ENCODE measurements at places on chromosomes 3 and 15.

- H3K4me3 ChIP-seq = no peak overlapping the region
- no peak for DNase-seq
- no peaks in the 10 kb centered on the region for H3K27me3 ChIP-seq
- H3K36me3 ChIP-seq = no peaks in the 10 kb centered on the region
- no peak overlapping the region for H3K27ac ChIP-seq
Observed at GRCh38 chr3:121126033-121126706, 218.2 kb downstream of the STXBP5L start.

DNA sequence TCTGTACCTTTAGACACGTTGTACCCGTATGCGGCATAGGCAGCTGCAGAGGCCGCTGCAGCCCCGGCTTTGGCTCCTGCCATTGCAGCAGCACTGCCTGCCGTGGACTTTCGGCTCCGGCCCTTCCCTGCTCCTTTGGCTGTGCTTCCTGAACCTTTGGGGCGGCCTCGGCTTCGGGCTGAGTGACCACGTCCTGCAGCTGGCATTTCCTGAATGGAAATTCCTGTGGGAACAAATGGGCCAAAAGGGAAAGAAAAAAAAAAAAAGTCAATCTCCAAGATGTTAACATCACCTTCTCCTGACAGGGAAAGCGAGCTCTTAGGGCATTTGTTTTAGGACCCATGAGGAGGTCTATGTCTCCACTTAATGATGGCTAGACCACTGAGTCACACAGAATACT lies 29.6 kb downstream of the CHAC1 start:
- peak; percentile 95 for DNase-seq
- H3K27me3 ChIP-seq = no peaks in the 10 kb centered on the region
- H3K27ac ChIP-seq = peak overlapping the region; percentile 96
- peaks cover 76% of the 10 kb centered on the region for H3K36me3 ChIP-seq
- H3K4me1 ChIP-seq = peaks cover 49% of the 10 kb centered on the region

GRCh38 chr3:178989821-178990220 lies 81.8 kb downstream of the ZMAT3 start:
- H3K27ac ChIP-seq = no peak overlapping the region
- H3K27me3 ChIP-seq = no peaks in the 10 kb centered on the region
- no peaks in the 10 kb centered on the region for H3K4me1 ChIP-seq
- no peak overlapping the region for H3K4me3 ChIP-seq

DNA sequence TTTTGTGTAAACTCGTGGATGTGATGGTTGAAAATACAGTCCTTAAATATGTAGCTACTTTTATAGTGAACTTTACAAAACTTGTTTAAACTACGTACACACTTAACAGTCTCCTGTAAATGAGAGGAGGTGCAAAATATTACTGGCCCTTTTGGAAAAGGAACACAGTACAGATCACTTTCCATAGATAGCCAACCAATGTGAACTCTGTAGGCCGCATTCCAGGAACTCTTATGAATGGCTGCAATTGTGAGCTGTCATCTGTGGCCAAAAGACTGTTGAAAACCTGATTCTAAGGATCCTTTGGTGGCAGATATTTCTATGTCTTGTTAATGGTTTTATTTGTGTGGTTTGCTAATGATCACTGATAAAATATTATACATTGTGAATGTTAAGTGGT lies 6.2 kb downstream of the TSC22D2 start:
- H3K27ac ChIP-seq = peak overlapping the region; percentile 73
- peak overlapping the region; percentile 98 for H3K4me3 ChIP-seq
- H3K27me3 ChIP-seq = no peaks in the 10 kb centered on the region
- H3K36me3 ChIP-seq = peaks cover 16% of the 10 kb centered on the region
- peak; percentile 61 for DNase-seq

GRCh38 chr15:43214169-43214568 lies 6.6 kb downstream of the EPB42 start:
- no peak for DNase-seq
- no peaks in the 10 kb centered on the region for H3K36me3 ChIP-seq
- H3K27ac ChIP-seq = no peak overlapping the region
- H3K4me1 ChIP-seq = no peaks in the 10 kb centered on the region
- no peak overlapping the region for H3K4me3 ChIP-seq

- no peak overlapping the region for H3K27ac ChIP-seq
- H3K4me3 ChIP-seq = no peak overlapping the region
- H3K36me3 ChIP-seq = no peaks in the 10 kb centered on the region
- no peaks in the 10 kb centered on the region for H3K4me1 ChIP-seq
- peak; percentile 94 for DNase-seq
Observed at GRCh38 chr15:101501703-101502373, 12.3 kb upstream of the PCSK6 start.

DNA sequence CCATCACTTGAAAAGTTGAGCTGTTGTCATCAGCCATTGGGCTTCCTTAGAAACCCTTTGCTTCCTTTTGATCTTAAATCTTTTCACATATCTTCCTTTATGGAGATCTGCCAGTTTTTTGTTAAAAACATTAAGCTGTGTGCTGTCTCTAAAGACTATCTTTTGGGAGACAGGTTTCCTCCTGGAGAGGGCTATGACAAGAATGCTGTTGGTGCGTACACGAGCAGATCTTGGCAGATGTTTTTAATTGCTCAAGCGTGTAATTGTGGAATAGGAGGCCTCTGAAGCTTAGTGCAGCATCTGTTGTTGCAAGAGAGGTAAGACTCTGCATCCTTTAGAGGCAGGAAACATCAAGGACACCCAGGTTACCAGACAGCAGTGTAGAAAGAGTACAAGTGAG lies 56.8 kb downstream of the PHLDB2 start:
- H3K27ac ChIP-seq = no peak overlapping the region
- H3K36me3 ChIP-seq = peaks cover 64% of the 10 kb centered on the region
- H3K4me3 ChIP-seq = no peak overlapping the region
- no peaks in the 10 kb centered on the region for H3K27me3 ChIP-seq

- no peak overlapping the region for H3K27ac ChIP-seq
- no peaks in the 10 kb centered on the region for H3K36me3 ChIP-seq
- H3K27me3 ChIP-seq = peaks cover 19% of the 10 kb centered on the region
Observed at GRCh38 chr15:58087871-58088270, 22.4 kb upstream of the ALDH1A2 start.

GRCh38 chr3:105529456-105529855 lies 162.7 kb downstream of the ALCAM start:
- H3K27me3 ChIP-seq = no peaks in the 10 kb centered on the region
- H3K36me3 ChIP-seq = peaks cover 25% of the 10 kb centered on the region
- peaks cover 21% of the 10 kb centered on the region for H3K4me1 ChIP-seq

DNA sequence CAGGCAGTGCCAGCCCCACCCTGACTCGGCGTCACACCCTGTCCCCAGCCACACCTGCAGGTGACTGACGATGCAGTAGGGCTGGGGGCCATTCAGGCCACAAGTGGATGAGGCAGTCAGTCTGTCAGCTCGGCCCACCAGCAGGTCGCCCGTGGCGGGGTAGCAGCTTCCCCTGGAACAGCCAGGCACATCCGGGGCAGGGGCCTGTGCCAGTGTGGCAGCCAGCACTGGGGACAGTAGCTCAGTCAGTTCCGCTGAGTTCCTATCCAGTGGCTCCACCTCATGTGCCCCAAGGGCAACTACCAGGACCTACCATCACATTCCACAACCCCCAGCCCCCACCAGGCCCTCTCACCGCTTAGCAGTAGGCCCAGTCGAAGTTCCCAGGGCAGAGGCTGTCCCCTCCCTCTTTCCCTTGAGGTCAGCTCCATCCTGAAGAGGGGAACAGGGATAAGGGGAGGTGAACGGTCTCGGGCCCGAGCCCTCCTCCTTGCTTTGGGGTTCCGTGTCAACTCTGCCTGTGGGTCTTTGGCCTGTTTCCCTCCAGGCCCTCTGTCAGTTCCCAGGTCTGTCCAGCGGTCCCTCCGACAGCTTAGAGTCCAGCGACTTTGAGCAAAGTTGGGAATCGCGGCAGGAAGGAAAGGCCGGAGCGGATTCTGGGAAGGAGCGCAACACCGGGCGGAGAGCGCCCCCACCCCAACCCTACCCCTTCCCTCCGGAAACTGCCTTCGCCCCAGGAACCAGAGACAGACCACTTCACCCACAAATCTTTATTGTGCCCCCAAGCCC lies at the start of gene LAMB2:
Gene LAMB2, minus strand, starts transcription at position 614 of the 789 bp plus-strand sequence. Its CDS starts 183 bp downstream, at position 431.
- peak within 1 kb of the TSS; percentile 99 for H3K4me3 ChIP-seq
- peaks cover 16% of the 10 kb centered on the region for H3K4me1 ChIP-seq
- no peaks in the 10 kb centered on the region for H3K27me3 ChIP-seq
- DNase-seq = peak; percentile 94
- H3K36me3 ChIP-seq = peaks cover 42% of the 10 kb centered on the region
- peak within 1 kb of the TSS; percentile 88 for H3K27ac ChIP-seq

GRCh38 chr15:66638377-66638776 lies 63.7 kb upstream of the SMAD6 start:
- peaks cover 15% of the 10 kb centered on the region for H3K4me1 ChIP-seq
- no peak overlapping the region for H3K4me3 ChIP-seq
- H3K36me3 ChIP-seq = no peaks in the 10 kb centered on the region
- H3K27ac ChIP-seq = no peak overlapping the region
- DNase-seq = no peak

DNA sequence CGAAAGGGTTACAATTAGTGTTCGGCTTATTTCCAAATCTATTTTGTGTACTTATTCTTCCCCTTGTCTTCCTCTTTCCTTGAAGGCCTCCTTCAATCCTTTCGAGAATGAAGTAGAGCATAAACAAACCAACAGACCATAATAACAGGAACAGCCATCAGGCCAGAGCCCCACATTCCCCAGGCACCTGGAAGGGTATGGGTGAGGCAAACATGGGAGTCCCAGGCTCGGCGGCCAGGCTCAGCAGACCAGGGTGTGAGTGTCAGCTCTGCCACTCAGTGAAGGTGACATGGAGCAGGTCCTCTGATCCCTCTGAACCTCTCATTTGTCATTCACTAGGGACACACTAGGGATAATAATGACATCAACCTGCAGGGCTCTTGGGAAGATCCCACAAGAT lies 13.8 kb downstream of the ALS2CL start:
- H3K36me3 ChIP-seq = no peaks in the 10 kb centered on the region
- no peak overlapping the region for H3K4me3 ChIP-seq
- no peak overlapping the region for H3K27ac ChIP-seq
- no peak for DNase-seq
- H3K27me3 ChIP-seq = no peaks in the 10 kb centered on the region
- no peaks in the 10 kb centered on the region for H3K4me1 ChIP-seq

DNA sequence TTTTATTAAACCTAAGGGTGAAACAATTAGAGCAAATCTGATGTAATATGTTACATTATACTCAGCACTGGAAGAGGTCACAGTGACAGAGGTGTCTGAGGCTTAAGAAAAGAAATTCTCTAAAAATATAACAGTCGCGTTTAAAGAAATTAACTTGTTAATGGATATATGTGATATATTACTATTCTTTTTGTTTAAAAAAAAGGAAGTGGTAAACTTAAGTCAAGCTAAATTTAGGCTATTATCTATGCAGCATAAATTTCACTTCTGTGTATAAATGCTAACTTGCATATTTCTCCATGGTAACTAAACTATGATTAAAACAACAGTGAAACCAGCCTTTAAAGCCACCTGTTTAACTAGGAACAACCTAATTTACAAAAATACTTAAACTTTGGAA lies 191.3 kb downstream of the FOXP1 start:
- DNase-seq = no peak
- H3K36me3 ChIP-seq = no peaks in the 10 kb centered on the region
- no peaks in the 10 kb centered on the region for H3K27me3 ChIP-seq
- H3K4me1 ChIP-seq = peaks cover 37% of the 10 kb centered on the region

DNA sequence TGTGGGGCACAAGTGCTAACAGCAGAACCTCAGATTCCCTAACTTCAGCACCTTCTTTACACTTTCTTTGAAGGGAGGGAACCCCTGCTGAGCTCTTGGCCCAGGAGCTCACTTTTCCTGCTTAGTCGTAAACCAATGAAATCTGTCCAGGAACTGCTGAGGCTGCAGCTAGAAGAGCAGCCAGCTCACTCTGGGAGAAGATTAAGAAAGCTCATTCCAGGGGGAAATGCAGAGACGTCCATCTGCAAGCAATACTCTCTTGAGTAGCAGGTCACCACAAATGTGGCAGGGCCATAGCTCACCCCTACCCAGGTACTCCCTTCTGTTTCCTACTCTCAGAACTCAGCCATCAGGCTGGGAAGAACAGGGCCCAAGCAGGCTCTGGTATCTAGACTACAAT lies 103.3 kb downstream of the WDR76 start:
- H3K4me1 ChIP-seq = peaks cover 41% of the 10 kb centered on the region
- no peaks in the 10 kb centered on the region for H3K36me3 ChIP-seq
- H3K27me3 ChIP-seq = no peaks in the 10 kb centered on the region

DNA sequence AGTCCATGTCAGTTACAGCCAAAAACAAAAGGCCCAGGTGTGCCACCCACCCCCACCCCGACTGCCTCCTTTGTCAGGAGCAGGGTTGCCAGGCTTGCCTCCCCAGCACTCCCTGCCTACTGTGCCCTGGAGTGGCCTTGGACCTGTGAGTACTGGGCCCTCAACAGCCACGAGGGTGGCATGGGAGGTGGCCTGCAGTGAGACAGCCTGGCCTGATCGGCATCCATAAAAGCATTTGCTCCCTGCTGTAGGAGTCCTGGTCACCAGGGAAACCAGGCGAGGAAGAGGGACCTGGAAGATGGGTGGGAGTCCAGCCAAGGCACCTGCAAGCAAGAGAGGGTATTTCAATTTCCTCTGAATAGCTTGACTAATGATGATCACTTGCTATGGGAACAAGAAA lies 56.4 kb upstream of the KCNMB2 start:
- no peak overlapping the region for H3K27ac ChIP-seq
- H3K27me3 ChIP-seq = no peaks in the 10 kb centered on the region
- H3K4me3 ChIP-seq = no peak overlapping the region
- H3K4me1 ChIP-seq = no peaks in the 10 kb centered on the region

GRCh38 chr3:152355744-152356665 lies 87.3 kb downstream of the MBNL1 start:
- H3K36me3 ChIP-seq = peaks cover 7% of the 10 kb centered on the region
- no peaks in the 10 kb centered on the region for H3K27me3 ChIP-seq
- no peak overlapping the region for H3K4me3 ChIP-seq
- H3K27ac ChIP-seq = peak overlapping the region; percentile 89

GRCh38 chr15:25556136-25556535 lies 117.3 kb upstream of the UBE3A start:
- no peak overlapping the region for H3K27ac ChIP-seq
- no peaks in the 10 kb centered on the region for H3K4me1 ChIP-seq
- no peaks in the 10 kb centered on the region for H3K36me3 ChIP-seq
- DNase-seq = no peak
- H3K4me3 ChIP-seq = no peak overlapping the region

- H3K36me3 ChIP-seq = no peaks in the 10 kb centered on the region
- no peaks in the 10 kb centered on the region for H3K4me1 ChIP-seq
- no peaks in the 10 kb centered on the region for H3K27me3 ChIP-seq
- peak overlapping the region; percentile 72 for H3K4me3 ChIP-seq
Observed at GRCh38 chr3:126083511-126083912, 412 bp downstream of the SLC41A3 start.

Measured in osteoblast (primary cell).